ENCODE measurements at places on chromosomes 7 and 10.

DNA sequence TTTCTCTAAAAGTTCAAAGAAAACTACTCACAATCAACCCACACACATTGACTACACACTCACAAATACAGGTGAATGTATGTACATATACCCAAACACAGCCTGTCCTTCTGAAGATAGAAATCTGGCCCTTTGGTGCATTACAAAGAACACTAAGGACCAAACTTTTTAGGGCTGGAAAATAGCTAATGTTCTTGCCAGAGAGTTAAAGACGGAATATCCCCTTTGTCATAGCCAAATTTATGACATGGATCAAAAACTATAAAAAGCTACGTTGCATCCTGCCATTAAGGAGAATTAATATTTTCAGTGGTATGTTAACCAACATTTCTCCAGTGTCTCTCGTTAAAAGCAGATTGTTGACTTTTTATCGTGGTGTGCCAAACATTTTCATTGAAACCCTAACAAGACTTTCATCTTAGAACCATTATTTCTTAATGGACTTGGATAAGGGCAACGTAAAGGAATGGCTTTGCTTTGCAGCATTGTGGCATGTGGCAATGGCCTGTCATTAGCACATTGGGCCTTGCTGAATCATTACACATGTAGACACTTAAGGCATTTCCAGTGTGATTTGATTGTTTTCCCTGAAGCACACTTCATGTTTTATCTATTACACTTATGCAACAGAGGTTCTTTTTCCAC, 150.9 kb upstream of the MEOX2 start:
- no peak for DNase-seq

DNA sequence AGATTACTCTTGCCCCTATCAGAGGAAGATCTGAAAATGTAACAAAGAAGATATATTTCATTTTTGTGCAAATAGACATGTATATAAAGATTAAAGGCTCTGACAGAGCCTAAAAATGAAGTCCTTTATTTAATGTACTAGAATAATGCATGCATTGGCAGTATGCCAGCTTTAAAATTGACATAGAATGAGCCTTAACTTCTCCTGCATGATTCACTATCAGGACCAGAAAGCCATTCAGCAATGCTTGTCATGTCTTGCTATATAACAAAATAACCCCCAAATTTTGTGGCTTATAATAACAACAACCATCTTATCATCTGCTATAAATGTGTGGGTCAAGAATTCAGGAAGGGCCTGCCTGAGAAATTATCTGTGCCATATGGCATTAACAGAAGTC, 411.9 kb downstream of the GRM8 start:
- DNase-seq: no peak

DNA sequence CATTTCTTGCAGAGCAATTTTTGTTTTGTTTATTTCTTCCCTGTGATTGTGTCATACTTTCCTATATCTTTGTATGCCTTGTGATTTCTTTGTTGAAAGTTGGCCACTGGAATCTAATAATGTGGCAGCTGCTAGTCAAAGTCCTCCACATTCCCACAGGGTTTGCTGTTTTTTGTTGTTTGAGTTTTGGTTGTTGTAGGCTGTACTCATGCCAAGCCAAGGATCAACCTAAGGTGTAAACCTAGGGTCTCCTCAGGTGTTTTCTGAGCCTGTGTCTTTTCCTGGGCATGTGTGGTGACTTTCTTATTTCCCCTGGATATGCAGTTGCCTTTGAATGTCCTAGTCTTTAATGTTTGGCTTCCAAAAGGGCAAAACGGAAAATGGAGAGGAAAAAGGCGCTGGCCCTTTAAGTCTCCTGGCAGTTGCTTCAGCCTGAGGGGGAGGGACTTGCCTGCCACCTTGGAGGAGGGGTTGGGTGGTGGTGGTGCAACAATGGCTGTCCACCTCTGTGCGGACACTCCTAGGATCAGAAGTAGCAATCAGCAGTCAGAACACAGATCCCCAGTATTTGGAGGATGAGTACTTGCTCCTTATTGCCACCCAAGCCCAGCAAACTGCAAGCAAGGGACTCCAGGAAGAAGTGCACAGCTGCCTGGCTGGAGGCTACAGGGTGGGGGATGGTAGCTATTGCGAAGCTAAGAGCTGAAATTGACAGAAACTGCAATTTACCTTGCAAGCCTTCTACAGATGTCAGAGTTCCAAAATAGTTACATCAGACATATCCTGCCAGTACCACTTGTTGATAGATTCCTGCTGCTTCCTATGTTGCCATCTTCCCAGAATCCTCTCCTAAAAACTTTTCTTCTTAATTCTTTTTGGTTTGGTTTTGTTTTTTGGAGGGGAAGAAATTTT, 5.6 kb upstream of the ZNF518A start:
- DNase-seq: peak; percentile 58

GRCh38 chr7:45525057-45525456, 49.1 kb upstream of the ADCY1 start:
- DNase-seq: no peak
